ENCODE measurements at places on chromosomes 3 and 15.

DNA sequence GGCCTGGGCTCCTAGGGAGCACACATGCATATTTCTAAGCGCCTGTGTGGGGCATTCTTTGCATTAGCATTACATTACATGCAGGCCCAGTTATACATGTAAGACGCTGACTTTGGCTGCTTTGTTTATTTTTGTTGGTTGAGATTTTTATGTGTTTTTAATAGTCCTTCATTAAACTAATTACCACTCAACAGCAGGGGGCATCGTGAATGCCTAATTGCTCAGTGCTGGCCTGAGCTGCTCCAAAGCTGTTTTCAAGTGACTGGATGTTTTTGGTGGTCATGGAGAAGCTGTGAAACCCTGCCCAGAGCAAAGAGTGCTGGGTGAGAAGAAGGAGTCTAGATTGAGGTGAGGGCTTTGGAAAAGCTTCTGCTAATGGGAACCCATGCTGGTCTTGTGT lies 41.5 kb downstream of the GPD1L start:
- DNase-seq = no peak

GRCh38 chr15:39553947-39554693 lies 26.8 kb upstream of the THBS1 start:
- DNase-seq = no peak

- DNase-seq = peak; percentile 64
These were observed at the start of gene LRRC3B for GRCh38 chr3:26622621-26623418. Gene LRRC3B, plus strand, starts transcription at chr3:26622772. Its CDS starts 86,901 bp downstream, at chr3:26709673.

DNA sequence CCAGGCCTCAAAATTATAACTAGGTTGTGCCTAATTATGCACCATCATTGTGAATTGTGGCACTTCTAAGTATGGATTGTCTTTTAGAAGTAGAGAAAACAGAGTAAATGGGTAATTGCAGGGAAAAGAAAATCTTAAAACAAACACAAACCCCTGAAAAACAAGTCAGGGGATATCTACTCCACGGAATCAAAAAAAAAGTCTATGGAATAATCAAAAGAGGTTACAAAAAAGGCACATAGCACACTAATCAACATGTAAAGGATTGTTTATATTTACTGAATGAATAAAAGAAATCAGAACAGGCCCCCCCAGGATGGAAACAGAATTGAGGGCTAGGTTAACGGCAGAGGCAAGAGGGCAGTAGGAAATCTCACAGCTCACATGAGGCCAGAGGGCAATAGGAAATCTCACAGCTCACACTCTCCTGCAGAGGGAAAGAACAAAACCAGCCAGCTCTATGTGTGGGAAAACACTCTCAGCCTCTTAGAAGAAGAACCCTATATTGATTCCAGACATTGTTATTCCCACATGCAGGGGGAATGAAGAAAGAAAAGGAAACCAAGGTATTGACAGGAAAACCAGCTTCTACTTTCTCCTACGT lies 72.7 kb upstream of the FNDC3B start:
- DNase-seq = no peak

DNA sequence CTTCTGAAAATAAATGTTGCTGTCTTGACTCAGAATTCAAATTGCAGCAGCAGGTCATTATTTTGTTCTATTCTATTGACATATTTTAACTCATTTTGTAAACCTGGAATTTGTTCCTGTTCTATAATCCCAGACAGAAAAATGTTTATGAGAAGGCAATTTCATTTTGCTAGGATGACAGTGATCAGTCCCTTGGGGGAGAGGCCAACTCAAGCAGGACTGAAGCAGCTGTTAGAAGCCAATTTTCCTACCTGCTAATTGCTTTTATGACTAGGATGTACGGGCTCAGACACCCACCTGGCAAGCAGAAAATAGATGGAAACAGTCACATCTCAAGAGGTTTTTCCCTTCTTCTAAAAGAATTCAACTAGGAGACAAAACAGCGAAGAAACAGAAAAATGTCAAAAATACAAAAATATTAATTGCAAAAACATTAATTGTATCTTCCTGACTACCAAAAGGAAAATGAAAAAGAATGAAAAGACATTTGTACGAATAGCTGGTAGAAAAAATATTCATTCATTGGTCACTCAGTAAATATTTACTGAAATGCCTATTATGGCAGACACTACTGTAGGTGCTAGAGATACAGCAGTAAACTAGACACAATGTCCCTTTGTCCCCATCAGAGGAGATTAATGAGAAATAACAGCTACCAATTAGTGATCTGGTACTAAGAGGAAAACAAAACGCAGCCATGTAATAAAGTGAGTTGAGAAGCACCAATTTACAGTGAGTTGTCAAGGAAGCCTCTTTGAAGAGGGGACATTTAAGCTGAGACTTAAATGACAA lies 73.5 kb downstream of the PEAK1 start:
- no peak for DNase-seq

- no peak for DNase-seq
These were observed 342.6 kb downstream of the NSUN3 start for GRCh38 chr3:94405258-94406035.

GRCh38 chr15:77179541-77179998 lies 108.7 kb upstream of the TSPAN3 start:
- no peak for DNase-seq

GRCh38 chr3:102089904-102090720 lies 240.8 kb downstream of the NFKBIZ start:
- DNase-seq = no peak

- no peak for DNase-seq
These were observed 39.9 kb downstream of the RASA2 start for GRCh38 chr3:141526709-141527108.

GRCh38 chr3:52860424-52860768 lies 25.6 kb upstream of the MUSTN1 start:
- DNase-seq = no peak

Data from WERI-Rb-1 (cell line).